ENCODE measurements at places on chromosomes 4 and X. TPM values are rescaled to one million over a fixed set of nuclear protein-coding genes. Genes with fewer than 3 reads are reported as not detected.
A peak's percentile ranks its signal among the peaks of the same experiment; 100 is the strongest.

- DNase-seq, result no peak
Measured at GRCh38 chr4:153273751-153274150, 69.5 kb downstream of the TRIM2 start.

Gene PDZD4
- 3.6 TPM for total RNA-seq

- DNase-seq, result no peak
Measured at GRCh38 chr4:151184523-151185458, 85.4 kb downstream of the RPS3A start.

GRCh38 chr4:80340036-80340435 lies 4.5 kb downstream of the CFAP299 start:
- DNase-seq, result no peak

GRCh38 chr4:188779581-188779980 lies 640.3 kb downstream of the TRIML1 start:
- DNase-seq, result no peak

DNA sequence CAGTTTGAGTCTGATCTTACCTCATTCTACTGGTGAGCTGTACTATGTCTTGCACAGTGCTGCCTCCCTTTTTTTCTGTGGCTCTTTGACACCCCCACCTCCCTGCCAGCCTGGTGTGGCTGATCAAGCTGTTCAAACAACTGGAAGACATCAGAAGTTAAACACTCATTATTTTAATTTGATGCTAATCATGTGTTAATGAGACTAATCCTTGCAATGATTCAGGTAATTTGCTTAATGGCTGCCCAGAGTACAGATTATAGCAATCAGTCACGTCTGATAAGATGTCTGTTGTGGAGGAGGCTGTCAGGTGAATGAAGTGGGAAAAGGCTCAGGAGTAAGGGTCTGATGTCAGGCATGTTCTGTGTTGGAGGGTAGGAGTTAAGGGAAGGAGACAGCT lies 87.4 kb upstream of the GK2 start:
- DNase-seq, result no peak

DNA sequence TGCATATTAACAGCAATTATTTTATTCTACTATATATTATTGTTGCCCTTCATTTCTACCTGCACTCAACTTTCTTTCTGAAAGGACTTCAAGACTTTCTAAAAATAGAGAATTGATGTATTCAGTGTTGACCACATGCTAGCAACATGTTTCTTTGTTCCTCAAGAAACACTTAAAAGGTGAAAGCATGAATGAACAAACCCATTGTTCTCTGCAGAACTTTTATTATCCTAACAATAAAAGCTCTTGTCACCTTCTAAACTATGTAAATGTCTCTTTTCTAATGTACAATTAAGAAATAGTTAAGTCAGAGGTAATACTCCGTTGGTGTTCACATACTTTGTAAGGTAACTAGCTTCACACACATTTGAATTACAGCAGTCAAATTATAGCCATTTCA lies 638.7 kb downstream of the FSTL5 start:
- no peak for DNase-seq

Gene OTUD6A
- not detected for total RNA-seq

GRCh38 chrX:46637938-46638337 lies 64.4 kb downstream of the CHST7 start:
- no peak for DNase-seq

- no peak for DNase-seq
Measured at GRCh38 chr4:22650771-22651170, 42.0 kb upstream of the GBA3 start.

GRCh38 chr4:76657443-76657842 lies 222.4 kb downstream of the SHROOM3 start:
- DNase-seq, result no peak

GRCh38 chr4:129223945-129224344 lies 128.0 kb downstream of the C4orf33 start:
- DNase-seq, result no peak

DNA sequence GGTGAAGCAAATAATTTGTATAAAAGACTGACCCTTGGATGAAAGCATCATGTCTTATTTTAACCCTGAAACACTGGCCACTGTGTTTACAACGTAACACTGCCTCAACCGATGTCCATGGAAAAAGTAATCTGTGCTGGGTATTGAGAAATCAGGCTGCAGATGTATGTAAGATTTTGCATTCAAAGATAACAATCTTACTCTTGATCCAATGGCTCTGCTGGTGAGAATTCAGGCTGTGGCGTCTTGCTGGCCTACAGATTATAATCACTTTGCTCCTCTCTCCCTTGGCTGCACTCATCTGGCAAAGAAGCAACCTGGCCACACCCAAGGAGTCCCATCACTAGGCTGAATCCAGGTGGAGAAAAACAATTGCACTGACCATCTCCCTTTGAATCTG lies 7.5 kb downstream of the ADGRA3 start:
- no peak for DNase-seq

DNA sequence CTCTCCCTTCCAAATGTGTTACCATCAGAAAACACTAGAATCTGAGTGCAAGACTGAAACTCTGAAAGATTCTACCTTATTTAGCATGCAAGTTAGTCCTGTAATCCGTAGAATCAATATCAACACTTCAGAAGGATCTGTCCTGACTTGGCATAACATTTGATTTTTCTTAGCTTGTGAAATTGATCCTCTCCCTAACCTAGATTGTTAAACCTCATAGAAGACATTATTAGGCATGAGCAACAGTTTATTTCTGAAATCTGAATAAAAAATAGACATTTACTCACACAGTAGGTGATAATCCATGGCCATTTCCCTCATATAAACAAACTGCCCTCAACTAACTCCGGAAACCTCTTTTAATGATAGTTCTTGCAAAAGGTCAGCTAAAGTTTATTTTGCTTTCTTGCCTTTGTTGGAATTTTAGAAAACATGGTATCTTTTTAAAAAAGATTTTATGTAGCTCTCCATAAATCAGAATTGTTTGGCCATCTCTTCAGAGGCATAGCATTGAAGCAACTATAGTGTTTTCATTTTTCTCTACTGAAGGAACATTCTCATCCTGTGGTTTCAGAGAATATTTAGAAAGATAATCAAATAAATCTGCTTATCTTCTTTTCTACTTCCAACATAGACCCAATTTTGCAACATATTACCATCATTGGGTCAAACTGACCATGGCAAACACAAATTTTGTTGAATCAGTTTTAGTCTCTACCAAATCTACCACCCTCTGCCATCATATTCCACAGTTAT lies 38.5 kb upstream of the PDLIM5 start:
- no peak for DNase-seq

Gene STARD8
- total RNA-seq, result 12.2 TPM

Gene PNMA6F
- total RNA-seq, result not detected

GRCh38 chrX:25012793-25013631 lies 2.8 kb downstream of the ARX start:
- no peak for DNase-seq

DNA sequence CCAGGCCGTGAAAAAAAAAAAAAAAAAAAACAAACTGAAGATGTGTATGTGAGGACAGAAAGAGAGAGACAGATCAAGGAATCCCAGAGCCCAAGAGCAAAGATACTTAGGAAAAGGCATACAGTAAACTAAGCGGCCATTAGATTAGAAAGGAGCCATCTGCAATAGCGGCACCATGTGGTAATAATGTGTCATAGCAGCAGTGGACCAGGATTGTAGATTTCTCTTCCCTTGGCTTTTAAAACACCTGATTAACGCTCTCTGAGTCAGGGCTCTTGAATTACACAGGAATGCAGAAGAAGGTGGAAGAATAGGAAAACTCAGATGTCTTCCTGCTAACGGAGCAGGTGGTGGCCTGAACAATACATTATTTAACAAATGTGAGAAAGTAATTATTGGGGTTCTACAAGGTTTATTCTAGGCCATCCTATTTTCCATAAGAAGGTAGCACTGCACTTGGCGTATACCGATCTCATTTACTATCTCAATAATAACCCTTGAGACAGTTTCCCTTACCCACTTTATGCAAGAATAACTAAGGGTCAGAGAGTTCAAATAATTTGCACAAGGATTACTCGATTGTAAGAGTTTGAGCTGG lies 182.7 kb downstream of the KCNIP4 start:
- DNase-seq, result no peak

Gene CXCL1
- 2.5 TPM for total RNA-seq

DNA sequence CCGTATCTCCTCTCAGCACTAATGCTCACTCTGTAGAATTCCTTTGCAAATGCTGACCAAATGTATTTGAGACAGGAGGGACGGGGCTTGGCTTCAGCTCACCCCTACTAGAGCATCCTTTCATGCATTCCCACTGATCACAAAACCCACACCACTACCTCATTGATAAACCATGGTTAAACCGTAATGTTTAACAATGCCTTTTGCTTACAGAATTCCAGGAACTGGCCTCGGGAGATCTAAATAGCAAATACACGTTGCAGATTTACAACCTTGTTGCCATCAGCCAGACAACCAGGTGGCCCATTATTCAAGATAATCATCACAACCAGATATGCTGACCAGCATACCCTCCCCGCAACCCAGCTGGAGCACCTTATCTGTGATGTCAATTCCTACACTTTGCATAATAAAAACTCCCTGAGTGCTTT lies 391.9 kb downstream of the KCTD8 start:
- no peak for DNase-seq

DNA sequence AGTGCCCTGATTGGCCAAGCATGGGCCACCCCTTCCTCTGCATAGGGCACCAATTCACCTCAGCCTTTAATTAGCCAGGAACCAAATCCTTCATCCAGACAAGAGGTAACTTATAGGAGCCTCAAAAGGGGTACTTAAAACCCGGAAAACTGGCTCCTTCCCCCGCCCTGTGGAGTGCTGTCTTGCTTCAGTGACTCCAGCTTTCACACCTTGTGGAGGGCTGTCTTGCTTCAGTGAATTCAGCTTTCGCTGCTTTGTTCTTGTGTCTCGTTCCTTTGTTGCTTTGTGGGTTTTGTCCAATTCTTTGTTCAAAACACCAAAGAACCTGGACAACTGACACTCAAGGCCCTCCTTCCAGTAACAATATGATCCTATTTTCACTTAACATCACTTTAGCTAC lies 82.2 kb upstream of the FRG1 start:
- DNase-seq, result no peak

GRCh38 chr4:40065010-40065409 lies 8.4 kb downstream of the N4BP2 start:
- DNase-seq, result no peak

DNA sequence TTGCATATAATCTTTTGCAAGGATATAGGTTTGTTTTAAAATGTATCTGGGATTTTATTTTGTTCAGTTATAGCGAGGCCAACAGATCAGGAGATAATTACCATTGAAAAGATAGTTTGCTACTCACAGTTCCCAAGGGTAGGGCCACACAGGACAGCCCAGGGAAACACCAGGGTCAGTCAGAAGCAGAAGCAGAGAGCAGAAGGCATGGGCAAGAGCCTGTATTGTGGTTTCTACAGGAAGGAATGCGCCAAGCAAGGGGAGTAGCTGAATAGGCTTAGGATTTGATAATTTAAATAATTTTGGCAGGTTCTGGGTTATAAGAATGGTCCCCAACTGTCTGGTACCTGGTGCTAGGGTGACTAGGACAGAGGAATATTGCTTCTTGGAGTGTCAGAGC lies 61.6 kb downstream of the SYNPO2 start:
- no peak for DNase-seq

Gene BRS3
- not detected for total RNA-seq

DNA sequence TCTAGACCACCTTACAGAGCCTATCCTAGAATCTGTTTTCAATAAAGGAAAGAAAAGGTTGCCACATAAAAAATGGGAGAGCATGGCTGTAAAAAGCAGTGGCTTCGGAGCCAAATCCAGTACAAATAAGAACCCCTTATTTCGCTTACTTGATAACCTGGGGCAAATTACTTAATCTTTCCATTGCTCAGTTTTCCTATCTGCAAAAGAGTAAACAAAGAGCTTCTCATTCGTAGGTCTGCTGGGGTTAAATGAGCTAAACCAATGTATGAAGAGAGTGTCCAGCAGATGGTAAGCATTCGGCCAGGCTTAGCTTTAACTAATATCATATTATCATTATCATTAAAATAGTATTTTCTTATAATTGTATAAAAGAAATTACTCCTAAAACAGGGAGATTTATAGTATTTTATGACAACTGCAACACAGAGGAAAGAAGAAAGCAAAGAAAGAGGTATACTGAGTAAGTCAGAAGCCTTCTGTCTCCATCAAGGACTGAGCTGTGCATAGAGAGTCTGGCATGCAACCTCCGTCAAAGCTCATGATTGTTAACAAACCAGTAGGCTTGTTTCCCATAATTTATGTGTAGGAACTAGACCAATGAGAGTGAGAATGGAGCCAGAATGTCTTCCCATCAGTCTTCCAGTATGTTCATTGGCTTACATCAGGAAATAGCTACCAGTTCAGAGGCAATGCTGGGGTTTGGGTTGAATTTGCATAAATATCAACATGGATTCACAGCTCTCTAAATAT lies 364.9 kb downstream of the UNC5C start:
- DNase-seq, result no peak

GRCh38 chr4:185797018-185797417 lies 15.0 kb downstream of the SORBS2 start:
- DNase-seq, result peak; percentile 39

Gene GPRIN3
- total RNA-seq, result 8.3 TPM

DNA sequence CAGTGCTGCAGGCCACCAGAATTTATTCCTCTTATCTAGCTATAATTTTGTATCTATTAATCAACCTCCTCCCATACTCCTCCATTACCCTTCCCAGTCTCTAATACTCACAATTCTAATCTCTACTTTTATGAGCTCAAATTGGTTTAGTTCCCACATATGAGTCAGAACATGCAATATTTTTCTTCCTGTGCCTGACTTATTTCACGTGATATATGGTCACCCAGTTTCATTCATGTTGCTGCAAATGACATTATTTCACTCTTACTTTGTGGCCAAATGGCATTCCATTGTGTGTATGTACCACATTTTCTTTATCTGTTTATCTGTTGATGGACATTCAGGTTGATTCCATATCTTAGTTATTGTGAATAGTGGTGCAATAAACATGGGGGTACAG lies 483.5 kb downstream of the ACTRT1 start:
- DNase-seq, result no peak
